ENCODE measurements at places on chromosomes 12 and 14.

- H3K27me3 ChIP-seq = no peaks in the 10 kb centered on the region
These were observed 64.2 kb upstream of the IFNG-AS1 start for GRCh38 chr12:67925077-67925476.

DNA sequence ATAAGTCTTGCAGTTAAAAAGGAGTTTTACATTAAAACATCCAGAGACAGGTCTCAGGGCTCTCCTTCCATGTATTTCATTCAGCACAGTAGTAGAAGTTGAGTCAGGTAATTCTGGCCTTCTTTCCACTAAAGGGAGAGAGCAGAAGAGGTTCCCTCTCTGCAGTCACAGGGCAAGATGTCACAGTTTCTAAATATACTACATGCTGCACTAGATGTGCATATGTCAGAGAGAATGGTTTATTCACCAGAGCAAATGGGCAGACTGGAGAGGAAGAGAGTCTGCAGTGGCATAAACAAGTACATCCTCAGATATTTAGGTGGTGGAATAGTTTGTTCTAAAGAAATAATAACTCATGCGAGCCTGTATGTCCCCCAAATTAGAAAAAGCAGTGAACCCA lies 132.0 kb downstream of the KICS2 start:
- no peak for DNase-seq
- no peaks in the 10 kb centered on the region for H3K36me3 ChIP-seq

DNA sequence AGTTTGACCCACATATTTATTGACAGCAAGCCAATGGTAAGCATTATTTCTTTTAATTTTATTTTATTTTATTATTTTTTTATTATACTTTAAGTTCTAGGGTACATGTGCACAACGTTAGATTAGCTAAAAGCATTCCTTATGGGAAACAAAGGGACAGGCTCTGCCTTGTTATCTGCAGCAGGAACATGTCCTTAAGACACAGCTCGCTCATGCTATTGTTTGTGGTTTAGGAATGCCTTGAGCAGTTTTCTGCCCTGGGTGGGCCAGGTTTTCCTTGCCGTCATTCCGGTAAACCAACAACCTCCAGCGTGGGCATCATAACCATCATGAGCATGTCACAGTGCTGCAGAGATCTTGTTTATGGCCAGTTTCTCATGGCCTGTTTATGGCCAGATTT lies 370.2 kb downstream of the TMEM117 start:
- no peaks in the 10 kb centered on the region for H3K27me3 ChIP-seq
- no peak overlapping the region for H3K27ac ChIP-seq
- H3K4me1 ChIP-seq = no peaks in the 10 kb centered on the region
- no peak for DNase-seq
- H3K4me3 ChIP-seq = no peak overlapping the region
- H3K36me3 ChIP-seq = peaks cover 23% of the 10 kb centered on the region

DNA sequence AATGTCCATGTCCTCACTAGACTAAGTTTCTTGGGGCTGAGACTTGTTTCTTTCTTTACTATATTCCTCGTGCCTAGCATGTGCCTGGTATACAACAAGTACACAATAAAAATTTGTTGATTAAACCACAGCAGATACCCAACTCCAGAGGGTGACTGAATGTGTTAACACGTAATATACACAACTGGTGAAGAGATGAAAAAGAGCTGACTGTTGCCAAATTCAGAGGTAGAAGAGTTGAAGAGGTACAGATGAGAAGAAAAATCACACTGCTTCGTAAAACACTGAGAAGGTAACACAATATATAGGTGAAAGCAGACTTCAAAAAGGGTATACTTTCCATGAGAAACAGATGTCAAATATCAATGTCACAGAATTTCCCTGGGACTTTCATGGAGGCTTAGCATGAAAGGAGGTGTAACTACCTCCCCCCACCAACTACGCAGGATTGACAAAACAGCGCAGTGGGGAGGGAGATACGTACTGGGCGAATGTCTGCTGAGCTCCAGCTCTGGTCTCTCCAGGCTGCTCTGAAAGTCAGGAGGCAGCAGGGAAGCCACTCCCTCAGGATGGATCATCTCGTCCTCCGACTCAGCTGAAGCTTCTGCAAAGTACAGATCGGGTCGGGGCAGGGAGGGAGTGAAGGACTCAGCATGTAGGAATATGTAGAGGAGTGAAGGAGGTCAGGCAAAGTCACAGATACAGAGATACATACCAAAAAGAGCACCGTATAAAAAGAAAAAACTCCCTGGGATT lies 5.3 kb downstream of the ACIN1 start:
- H3K27ac ChIP-seq = peak overlapping the region; percentile 20
- no peaks in the 10 kb centered on the region for H3K27me3 ChIP-seq
- no peak for DNase-seq
- peaks cover 29% of the 10 kb centered on the region for H3K4me1 ChIP-seq
- H3K4me3 ChIP-seq = no peak overlapping the region

DNA sequence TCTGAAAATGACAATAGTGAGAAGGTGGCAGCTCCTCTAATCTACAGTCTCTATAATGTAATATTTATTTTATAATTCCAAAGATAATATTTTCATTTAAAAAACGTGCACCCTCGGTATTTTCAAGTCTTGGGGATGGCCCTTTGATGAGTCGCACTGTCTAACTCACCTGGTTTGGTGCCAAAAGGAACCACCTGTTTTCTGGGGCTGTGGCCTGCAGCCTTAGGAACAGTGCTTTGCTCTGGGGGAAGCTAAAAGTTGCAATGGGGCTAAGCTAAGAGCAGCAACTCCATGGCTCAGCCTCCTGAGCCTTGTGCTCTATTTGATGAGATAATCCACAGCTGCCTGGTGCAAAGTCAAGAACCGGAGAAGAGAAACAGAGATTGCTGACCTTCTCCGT lies 6.4 kb upstream of the ENDOU start:
- no peak for DNase-seq
- H3K27me3 ChIP-seq = no peaks in the 10 kb centered on the region
- H3K4me3 ChIP-seq = no peak overlapping the region
- H3K27ac ChIP-seq = no peak overlapping the region

DNA sequence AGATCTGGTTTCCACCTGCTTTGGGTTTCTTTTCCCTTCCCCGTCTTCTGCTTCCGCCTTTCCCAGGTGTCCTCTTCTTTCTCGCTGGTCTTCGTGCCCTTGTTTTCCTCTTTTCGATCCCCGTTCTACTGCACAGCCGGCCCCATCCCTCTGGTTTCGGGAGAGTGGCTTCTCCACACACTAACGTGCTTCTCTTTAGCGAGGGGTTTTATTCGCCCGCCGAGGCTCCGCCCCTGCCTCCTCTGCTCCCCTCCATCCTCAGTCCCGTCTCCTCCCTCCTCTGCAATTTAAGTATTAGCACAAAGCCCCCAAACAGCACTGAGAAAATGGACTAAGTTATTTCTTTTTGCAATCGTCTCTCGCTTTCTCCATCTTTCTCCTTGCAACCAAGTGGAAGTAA lies at the start of gene SLC7A8:
TSS of gene SLC7A8 (minus strand) at position 182 of the 400 bp plus-strand sequence. CDS start 746 bp downstream, outside the sequence.
- no peaks in the 10 kb centered on the region for H3K4me1 ChIP-seq
- no peaks in the 10 kb centered on the region for H3K36me3 ChIP-seq
- DNase-seq = no peak

DNA sequence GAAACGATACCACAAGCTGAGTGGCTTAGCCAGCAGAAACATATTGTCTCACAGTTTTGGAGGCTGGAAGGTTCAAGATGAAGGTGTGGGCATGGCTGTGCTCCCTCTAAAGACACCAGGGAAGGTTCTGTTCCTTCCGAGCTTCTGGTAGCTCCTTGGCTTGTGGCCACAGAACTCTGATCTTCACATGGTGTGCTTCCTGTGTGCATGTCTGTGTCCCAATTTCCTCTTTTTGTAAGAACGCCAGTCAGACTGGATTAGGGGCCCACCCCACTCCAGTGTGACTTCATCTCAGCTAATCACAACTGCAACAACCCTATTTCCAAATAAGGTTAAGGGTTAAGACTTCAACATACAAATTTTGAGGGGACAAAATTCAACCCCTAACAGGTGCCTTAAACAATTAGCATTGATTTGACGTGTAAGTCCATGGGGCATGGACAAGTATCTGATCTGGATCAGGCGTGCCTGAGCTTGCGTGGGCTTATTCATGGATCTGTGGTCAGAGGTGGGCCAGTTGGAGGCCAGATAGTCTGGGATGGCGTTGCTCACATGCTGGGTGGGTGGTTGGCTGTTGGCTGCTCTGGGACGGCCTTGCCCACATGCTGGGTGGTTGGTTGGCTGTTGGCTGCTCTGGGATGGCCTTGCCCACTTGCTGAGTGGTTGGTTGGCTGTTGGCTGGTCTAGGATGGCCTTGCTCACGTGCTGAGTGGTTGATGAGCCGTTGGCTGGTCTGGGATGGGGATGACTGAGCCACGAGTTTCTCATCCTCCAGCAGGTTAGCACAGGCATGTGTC lies 88.5 kb downstream of the LGMN start:
- peaks cover 95% of the 10 kb centered on the region for H3K4me1 ChIP-seq
- H3K4me3 ChIP-seq = peak overlapping the region; percentile 46
- no peaks in the 10 kb centered on the region for H3K27me3 ChIP-seq
- H3K27ac ChIP-seq = peak overlapping the region; percentile 97
- DNase-seq = peak; percentile 51
- peaks cover 96% of the 10 kb centered on the region for H3K36me3 ChIP-seq

DNA sequence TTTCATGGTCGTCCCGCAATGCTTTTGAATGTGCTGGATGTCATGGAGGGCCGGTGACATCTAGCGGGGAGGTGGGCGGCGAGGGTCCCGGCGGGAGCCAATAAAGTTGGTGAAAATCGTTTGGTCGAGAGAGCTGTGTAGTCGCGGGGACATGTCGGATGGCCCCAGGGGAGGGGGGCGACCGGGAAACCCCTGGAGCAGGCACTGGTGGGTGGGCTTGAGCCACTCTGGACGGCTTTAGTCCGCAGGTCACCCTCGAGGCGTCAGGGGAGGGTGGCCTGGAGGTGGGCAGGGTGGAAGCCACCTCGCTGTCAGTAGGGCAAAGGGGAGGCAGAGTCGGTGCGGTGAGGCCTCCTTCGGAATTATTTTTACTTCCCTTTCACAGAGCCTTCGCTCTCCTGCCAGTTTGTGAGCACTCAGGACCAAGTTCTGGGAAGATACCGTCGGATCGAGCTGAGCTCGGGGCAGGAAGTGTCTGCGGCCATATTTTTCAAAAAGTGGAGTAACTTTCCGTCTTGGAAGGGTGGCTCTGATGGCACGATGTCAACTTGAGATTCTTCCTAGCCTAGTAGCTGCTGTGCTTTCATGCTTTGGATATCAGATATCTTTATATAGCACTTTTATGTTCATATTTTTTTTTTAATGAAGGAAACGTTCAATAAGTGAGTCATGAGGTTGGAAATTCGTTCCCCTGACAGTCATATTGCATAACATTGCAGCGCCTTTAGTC lies 28.2 kb downstream of the WBP11 start:
- DNase-seq = peak; percentile 11
- H3K4me3 ChIP-seq = peak overlapping the region; percentile 97
- peaks cover 45% of the 10 kb centered on the region for H3K4me1 ChIP-seq
- H3K36me3 ChIP-seq = peaks cover 9% of the 10 kb centered on the region

- no peaks in the 10 kb centered on the region for H3K27me3 ChIP-seq
- no peak for DNase-seq
- no peak overlapping the region for H3K4me3 ChIP-seq
- H3K4me1 ChIP-seq = peaks cover 6% of the 10 kb centered on the region
- no peaks in the 10 kb centered on the region for H3K36me3 ChIP-seq
These were observed 8.6 kb upstream of the OSBPL8 start for GRCh38 chr12:76568130-76568529.

GRCh38 chr12:66320996-66321395 lies 18.7 kb downstream of the HELB start:
- no peak overlapping the region for H3K27ac ChIP-seq
- H3K27me3 ChIP-seq = no peaks in the 10 kb centered on the region
- no peak overlapping the region for H3K4me3 ChIP-seq
- no peak for DNase-seq

GRCh38 chr14:57970175-57970574 lies 104.3 kb upstream of the SLC35F4 start:
- no peaks in the 10 kb centered on the region for H3K4me1 ChIP-seq
- no peak for DNase-seq
- H3K4me3 ChIP-seq = no peak overlapping the region

DNA sequence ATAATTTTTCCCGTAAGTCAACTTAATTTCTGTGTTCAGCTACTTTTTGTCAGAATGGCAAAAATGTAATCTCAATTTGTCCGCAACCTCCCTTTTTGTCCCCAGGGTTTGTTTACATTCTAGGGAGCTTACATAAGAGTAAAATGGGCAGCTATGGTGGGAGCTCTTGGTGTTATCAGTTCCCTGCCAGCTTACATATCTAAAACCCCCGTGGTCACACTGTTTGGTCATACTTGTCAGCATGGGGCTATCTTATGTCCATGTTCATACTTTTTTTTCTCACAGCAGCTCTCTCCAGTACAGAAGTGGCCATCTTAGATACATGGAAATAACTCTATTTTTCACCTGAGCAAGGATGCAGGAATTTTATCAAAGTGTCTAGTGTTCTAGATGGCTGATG lies 16.7 kb downstream of the SLCO1C1 start:
- H3K4me3 ChIP-seq = no peak overlapping the region
- no peak for DNase-seq
- no peaks in the 10 kb centered on the region for H3K27me3 ChIP-seq
- H3K36me3 ChIP-seq = no peaks in the 10 kb centered on the region
- no peaks in the 10 kb centered on the region for H3K4me1 ChIP-seq

- DNase-seq = no peak
- peaks cover 72% of the 10 kb centered on the region for H3K4me1 ChIP-seq
- H3K27ac ChIP-seq = no peak overlapping the region
- H3K36me3 ChIP-seq = no peaks in the 10 kb centered on the region
- peaks cover 81% of the 10 kb centered on the region for H3K27me3 ChIP-seq
- H3K4me3 ChIP-seq = peak overlapping the region; percentile 37
These were observed 1.6 kb downstream of the NXPH4 start for GRCh38 chr12:57218030-57218853.

- H3K36me3 ChIP-seq = peaks cover 27% of the 10 kb centered on the region
- no peak overlapping the region for H3K27ac ChIP-seq
- peaks cover 13% of the 10 kb centered on the region for H3K4me1 ChIP-seq
- no peak for DNase-seq
- no peaks in the 10 kb centered on the region for H3K27me3 ChIP-seq
- no peak overlapping the region for H3K4me3 ChIP-seq
These were observed 52.0 kb upstream of the PSMA6 start for GRCh38 chr14:35240231-35240630.

- peaks cover 75% of the 10 kb centered on the region for H3K36me3 ChIP-seq
- H3K27me3 ChIP-seq = no peaks in the 10 kb centered on the region
- H3K4me1 ChIP-seq = peaks cover 13% of the 10 kb centered on the region
- H3K27ac ChIP-seq = no peak overlapping the region
- no peak overlapping the region for H3K4me3 ChIP-seq
These were observed 42.1 kb downstream of the GPR68 start for GRCh38 chr14:91202234-91202974.
